ENCODE measurements at places on chromosomes 11 and 22. TPM values are rescaled to one million over a fixed set of nuclear protein-coding genes. Genes with fewer than 3 reads are reported as not detected.

DNA sequence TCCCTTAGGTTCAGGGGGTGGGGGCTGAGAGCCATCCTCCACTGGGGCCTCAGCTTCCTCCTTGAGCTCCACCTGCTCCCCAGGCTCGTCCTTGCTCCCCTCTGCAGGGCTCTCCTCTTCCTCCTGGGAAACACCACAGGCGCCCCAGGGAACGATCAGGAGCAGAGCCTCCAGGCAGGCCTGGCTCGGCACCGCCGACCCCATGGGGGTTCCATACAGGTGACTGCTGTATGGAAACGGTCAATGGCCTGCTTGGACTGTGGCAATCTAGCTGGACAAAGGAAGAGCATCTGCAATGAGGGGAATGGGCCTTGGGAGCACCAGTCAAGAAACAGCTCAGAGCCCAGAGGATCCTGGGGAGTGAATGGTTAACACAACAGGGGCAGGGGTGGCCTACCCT is 7.9 kb downstream of the HYOU1 start:
- H3K4me1 ChIP-seq, result peaks cover 13% of the 10 kb centered on the region
- H3K4me3 ChIP-seq, result no peak overlapping the region
- no peak for DNase-seq
- H3K36me3 ChIP-seq, result peaks cover 91% of the 10 kb centered on the region
- H3K27me3 ChIP-seq, result no peaks in the 10 kb centered on the region

DNA sequence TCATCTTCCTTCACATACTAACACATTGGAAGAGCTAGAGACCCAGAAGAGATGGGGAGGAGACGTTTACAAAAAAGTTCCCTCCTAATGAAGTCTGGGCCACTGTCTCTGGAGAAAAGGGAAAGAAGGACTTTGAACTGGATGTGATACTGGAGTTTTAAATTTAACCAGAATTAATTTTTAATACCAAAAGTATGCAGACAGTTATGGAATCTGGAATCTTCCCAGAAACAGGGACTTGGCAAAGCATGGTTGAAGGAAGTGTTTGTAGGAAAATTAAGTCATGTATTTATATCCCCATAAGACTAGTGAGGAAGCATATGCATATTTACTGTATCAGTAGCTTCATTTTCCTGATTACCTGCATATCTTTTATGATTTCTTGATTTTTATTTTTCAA is 215.5 kb downstream of the TTC28 start:
- no peak overlapping the region for H3K4me3 ChIP-seq
- no peak for DNase-seq
- no peaks in the 10 kb centered on the region for H3K4me1 ChIP-seq
- H3K27me3 ChIP-seq, result no peaks in the 10 kb centered on the region
- no peaks in the 10 kb centered on the region for H3K36me3 ChIP-seq

The ARFGAP2 gene
- 174 TPM for total RNA-seq

The P4HA3 gene
- not detected for total RNA-seq

The PANX3 gene
- total RNA-seq, result not detected

The MYO7A gene
- 0.63 TPM for total RNA-seq

The SYT12 gene
- not detected for total RNA-seq
